ENCODE measurements at places on chromosomes 1 and 21. TPM values are rescaled to one million over a fixed set of nuclear protein-coding genes. Genes with fewer than 3 reads are reported as not detected.

DNA sequence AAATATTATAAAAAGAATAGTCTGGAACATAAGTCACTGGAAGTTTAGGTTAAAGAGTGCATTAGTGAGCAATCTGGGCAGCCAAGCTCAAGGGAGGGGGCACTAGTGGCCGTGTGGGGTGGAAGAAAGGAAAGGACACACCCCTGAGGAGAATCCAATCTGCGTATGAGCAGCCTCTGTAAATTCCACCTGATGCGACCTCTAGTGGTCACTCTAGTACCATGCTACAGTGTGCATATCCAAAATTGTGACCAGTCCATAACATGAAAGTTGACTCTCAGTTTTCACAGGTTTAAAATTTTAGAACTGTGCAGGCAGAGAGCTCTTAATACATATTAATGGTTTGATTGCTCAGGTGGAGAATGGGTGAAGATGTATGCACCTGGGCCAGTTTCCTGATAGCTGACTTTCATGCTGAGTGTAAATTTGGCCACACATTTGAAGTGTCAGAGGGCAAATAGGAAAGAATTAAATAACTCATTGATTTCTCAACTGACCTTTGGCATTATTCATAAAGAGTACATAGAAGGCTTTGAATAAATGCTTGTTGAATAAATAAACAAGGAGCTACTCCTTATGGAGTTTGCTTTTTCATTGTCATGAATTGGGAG, 105.9 kb upstream of the C21orf91 start:
- DNase-seq, result peak; percentile 40

DNA sequence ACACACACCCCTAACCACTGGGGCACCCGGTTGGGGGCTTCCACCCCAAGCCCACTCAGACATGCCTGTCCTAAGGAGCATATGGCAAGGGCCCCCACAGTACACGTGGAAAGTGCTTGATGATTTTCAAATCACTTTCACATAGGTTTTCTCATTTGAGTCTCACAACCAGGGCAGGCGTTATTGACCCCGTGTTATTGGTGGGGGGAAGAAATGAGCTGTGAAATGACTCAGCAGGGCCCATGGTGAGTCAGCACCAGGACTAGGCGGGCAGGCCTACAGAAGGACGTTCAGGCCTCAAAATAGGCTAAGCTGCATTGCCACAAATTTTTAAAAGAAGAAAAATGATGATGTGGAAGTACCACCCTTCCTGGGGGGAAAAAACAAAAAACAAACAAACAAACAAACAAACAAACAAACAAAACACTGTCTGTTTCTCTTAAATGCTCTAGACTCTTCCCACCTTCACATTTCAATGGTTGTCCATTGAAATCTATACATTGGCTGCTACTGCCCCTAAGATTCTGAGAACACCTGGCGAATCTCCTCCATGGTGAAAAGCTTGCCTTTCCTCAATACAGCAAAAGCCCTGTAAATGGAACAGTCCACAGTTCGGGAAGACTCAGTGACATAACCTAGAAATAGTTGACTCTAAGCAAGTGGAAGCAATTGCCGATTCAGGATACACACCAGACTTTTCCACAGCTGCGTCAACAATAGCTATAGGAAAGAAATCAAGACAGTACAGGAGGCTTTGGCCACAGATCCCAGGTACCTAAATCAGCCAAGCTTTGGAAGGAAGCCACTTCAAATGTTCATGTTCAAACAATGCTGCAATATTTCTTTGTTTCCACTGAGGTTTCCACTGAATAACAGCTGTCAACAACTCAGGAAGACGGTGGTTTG, 234.7 kb downstream of the TOMM20 start:
- no peak for DNase-seq

GRCh38 chr1:3989465-3989864, 89.4 kb upstream of the C1orf174 start:
- no peak for DNase-seq

GRCh38 chr21:37071561-37072273, 1.2 kb downstream of the PIGP start:
- DNase-seq, result no peak

DNA sequence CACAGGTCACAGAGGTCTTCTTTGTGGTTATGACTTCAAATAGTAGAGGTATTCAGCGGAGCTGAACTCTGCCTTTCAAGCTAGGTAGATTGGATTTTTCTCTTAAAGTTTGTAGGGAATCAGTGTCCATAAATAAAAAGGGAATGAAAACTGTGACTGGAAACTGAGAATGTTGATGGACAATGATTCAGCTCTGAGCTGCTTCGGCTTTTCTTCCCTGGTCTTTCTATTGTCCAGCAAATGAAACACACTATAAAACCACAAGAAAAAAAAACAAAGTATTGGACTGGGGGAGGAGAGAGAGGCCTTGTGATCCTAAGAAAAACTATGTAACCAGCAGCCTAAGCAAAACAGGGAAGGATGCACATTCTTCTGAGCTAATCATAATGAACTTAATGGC, 11.1 kb downstream of the TNNI3K start:
- no peak for DNase-seq

SERTAD4 gene
- 4.7 TPM for total RNA-seq

AK5 gene
- not detected for total RNA-seq

Data from upper lobe of left lung (tissue), 6 donors.